ENCODE measurements at places on chromosomes 1 and 21. TPM values are rescaled to one million over a fixed set of nuclear protein-coding genes. Genes with fewer than 3 reads are reported as not detected.

DNA sequence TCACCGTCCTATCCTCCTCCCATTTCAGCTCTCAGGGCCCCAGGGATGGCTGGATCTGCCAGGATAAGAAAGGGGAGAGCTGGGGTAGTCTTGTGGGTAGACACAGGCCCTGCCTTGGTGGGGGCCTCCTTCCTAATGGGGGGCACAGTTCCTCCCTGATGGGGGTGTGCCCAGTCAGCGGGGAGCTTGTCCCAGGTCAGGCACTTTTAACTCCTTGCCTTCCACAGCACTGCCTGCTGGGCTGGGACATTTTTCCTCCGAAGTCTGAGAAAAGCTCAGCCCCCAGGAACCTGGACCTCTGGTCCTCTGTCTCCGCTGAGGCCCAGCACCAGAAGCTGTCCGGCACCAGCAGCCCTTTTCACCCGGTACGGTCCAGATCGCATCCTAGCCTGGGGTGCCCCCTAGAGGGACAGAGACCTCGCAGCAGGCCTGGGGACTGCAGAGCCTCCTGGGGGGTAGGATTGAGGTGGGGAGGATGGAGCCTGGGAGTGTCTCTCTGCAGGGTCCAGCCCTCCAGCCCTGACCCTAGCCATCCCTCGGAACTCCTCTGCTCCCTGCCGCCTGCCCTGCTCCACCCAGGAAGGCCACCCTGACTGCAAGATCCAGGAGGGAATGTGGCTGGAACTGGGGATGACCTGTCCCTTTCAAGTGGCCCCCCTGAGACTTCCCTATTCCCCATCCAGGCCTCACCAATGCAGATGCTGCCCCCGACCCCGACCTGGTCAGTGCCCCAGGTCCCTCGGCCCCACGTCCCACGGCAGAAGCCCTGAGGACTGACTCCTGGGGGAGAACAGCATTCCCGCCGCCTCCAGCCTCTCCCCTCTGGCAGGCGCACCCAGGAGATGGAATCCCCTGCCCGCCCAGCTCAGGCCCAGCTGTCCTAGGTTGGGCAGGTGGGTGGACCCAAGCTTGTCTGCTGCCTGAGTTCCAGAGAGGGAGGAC is 12.0 kb downstream of the MIIP start:
- H3K36me3 ChIP-seq, result no peaks in the 10 kb centered on the region
- no peaks in the 10 kb centered on the region for H3K4me1 ChIP-seq
- H3K27ac ChIP-seq, result no peak overlapping the region
- no peaks in the 10 kb centered on the region for H3K27me3 ChIP-seq
- peak; percentile 51 for DNase-seq

DNA sequence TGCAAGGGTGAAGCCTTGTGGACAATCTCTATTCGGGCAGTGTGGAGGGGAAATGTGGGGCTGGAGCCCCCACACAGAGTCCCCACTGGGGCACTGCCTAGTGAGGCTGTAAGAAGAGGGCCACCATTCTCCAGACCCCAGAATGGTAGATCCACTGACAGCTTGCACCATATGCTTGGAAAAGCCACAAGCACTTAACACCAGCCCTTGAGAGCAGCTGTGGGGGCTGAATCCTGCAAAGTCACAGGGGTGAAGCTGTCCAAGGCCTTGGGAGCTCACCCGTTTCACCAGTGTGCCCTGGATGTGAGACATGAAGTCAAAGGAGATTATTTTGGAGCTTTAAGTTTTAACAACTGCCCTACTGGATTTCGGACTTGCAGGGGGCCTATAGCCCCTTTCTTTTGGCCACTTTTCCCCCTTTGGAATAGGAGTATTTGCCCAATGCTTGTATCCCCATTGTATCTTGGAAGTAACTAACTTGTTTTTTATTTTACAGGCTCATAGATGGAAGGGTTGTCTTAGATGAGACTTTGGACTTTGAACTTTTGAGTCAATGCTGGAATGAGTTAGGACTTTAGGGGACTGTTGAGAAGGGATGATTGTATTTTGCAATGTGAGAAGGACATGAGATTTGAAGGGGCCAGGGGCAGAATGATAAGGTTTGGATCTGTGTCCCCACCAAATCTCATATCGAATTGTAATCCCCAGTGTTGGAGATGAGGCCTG is 16.3 kb upstream of the COL6A1 start:
- no peak overlapping the region for H3K27ac ChIP-seq
- no peak overlapping the region for H3K4me3 ChIP-seq
- H3K4me1 ChIP-seq, result peaks cover 3% of the 10 kb centered on the region
- no peaks in the 10 kb centered on the region for H3K36me3 ChIP-seq
- no peaks in the 10 kb centered on the region for H3K27me3 ChIP-seq

GRCh38 chr1:94486990-94487389 is 54.6 kb downstream of the F3 start:
- peak; percentile 3 for DNase-seq
- H3K4me1 ChIP-seq, result no peaks in the 10 kb centered on the region
- no peak overlapping the region for H3K4me3 ChIP-seq
- H3K27me3 ChIP-seq, result no peaks in the 10 kb centered on the region
- no peak overlapping the region for H3K27ac ChIP-seq

GRCh38 chr1:47688461-47689296 is 250.8 kb downstream of the FOXD2 start:
- no peak for DNase-seq
- H3K4me1 ChIP-seq, result peaks cover 14% of the 10 kb centered on the region
- H3K36me3 ChIP-seq, result no peaks in the 10 kb centered on the region
- no peak overlapping the region for H3K4me3 ChIP-seq
- H3K27ac ChIP-seq, result no peak overlapping the region
- no peaks in the 10 kb centered on the region for H3K27me3 ChIP-seq

GRCh38 chr1:234584926-234585325 is 25.1 kb downstream of the IRF2BP2 start:
- no peaks in the 10 kb centered on the region for H3K36me3 ChIP-seq
- peak overlapping the region; percentile 93 for H3K27ac ChIP-seq

GRCh38 chr1:98059620-98060019 is 138.8 kb upstream of the DPYD start:
- H3K4me3 ChIP-seq, result no peak overlapping the region
- no peaks in the 10 kb centered on the region for H3K36me3 ChIP-seq
- H3K27ac ChIP-seq, result no peak overlapping the region
- no peak for DNase-seq
- H3K4me1 ChIP-seq, result no peaks in the 10 kb centered on the region
- H3K27me3 ChIP-seq, result peaks cover 7% of the 10 kb centered on the region

DNA sequence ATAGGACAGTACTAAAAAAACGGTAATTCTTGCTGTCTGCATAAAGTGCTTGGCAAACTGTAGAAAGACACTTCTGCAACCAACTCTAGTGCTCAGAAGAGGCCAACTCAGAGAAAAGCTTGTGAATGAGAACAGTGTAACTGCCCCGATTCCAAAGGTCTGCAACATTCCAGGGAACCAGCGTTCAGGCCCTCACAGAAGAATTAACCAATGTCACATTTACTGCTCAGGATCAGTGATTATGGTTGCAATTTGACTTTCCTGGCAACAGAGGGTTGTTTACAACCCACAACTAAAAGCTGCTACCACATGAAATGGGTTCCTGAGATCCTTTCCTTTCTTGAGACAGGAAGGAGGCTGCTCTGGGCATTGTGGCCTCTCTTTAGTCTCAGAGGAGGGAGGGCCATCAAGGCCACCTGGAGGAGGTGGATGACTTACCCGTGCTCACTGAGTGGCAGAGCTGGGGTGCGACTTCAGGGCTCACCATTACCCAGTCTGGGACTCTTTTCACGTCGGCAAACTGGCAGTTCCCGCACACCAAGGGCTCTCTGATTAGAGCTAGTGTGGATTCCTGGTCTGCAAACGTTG is 15.3 kb downstream of the SRSF4 start:
- H3K4me1 ChIP-seq, result peaks cover 26% of the 10 kb centered on the region
- peak overlapping the region; percentile 43 for H3K27ac ChIP-seq
- H3K4me3 ChIP-seq, result no peak overlapping the region
- peaks cover 23% of the 10 kb centered on the region for H3K36me3 ChIP-seq

- H3K36me3 ChIP-seq, result no peaks in the 10 kb centered on the region
- DNase-seq, result peak; percentile 36
Observed at GRCh38 chr21:25836396-25836795, 101.6 kb downstream of the GABPA start.

CCDC24 gene
- 27.9 TPM for polyA plus RNA-seq

BCAN gene
- 0.39 TPM for polyA plus RNA-seq

Data from cardiac muscle cell (in vitro differentiated cells and primary cell).